NCI-H1930 (cell line): ENCODE measurements at places on chromosomes 5 and 9.

GRCh38 chr5:95915999-95916686 is 45.5 kb downstream of the ELL2 start:
- no peak for DNase-seq

DNA sequence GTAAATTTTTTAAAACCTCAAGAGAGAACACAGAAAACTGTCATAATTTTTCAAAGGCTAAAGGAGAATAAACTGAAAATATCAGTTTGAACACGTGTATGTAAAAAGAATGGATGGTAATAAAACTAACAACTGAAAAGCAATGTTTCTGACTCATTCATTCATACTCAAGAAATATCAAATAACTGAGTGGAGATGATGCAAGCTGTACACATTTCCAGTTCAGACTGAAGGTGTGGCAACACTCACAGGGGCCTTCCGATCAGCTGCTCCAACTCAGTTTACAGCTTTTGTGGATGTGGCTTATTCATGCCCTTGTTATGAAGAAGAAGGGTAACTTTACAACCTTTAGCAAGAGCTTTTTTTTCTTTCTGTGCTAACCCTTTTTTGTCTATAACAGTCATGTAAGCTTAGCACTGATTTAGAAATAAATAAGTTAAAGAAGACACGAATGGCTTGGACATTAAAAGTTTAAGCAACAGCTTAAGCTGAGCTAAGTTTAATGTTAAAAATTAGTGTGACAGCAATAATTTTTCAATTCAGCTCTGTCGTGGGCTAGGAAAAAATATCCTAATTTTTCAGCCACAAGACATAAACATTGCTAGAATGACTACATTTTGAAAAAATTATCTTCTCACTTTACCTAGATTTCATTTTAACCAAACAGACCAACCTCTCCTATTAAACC is 453.5 kb downstream of the RAB3C start:
- no peak for DNase-seq

DNA sequence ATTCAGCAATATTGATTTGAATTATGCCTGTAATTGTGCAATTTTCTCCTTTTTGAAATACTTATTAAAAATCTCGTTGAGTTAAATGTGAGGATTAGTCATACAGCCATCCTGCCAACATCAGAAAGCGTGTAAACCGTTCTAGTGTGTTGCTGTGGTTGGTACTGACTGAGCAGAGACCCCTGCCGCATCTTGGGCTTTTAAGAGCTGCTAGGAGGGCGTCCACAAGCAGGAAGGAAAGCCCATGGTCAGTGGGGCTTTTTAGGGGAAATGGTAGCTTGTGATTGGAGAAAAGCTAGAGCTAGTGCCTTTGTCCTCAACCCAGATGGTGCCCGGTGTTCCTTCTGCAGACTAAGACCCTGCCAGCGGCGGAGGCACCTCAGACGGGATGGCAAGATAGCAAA is 1.3 kb downstream of the SDHA start:
- no peak for DNase-seq

DNA sequence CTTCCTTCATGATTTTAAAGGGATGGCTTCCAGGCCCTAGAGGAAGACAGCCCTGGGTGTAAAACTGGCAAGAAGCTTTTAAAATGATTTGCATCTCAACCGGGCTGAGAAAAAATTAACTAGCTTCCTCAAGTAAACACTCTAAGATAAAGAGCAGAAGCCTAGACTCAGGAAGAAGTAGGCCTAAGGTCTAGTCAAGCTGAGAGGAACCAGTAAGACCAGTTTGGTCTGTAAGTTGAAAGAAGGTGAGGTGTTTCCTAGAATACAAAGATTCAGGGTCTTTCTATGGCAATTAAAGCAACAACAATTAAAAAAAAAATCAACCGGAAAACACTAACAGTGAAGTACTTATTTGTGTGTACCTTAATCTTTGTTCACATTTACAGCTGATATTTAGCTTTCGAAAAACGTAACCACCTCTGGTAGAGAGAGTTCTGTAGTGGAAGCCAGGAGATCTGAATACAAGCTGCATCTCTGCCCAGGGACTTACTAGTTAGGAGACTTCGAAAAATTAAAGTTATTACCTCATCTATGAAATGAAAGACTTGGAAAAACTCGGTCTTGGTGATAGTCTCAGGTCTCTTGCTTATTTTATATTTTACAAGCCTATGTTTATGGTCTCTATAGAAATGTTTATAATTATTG is 75.7 kb downstream of the TUSC1 start:
- DNase-seq: no peak

DNA sequence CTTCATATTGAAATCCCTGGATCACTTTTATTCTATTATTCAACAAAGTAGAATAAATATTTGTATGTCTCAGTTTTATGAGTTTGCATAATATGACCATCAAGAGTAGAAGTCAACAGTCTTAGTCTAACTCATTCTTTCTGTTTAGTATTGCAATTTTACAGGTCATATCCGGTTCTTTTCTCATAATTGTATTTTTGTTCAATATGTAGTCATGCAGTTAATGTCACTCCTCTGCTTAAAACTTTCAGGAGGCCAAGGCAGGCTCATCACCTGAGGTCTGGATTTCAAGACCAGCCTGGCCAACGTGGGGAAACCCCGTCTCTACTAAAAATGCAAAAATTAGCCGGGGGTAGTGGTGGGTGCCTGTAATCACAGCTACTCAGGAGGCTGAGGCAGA is 148.4 kb upstream of the TRPM3 start:
- no peak for DNase-seq

DNA sequence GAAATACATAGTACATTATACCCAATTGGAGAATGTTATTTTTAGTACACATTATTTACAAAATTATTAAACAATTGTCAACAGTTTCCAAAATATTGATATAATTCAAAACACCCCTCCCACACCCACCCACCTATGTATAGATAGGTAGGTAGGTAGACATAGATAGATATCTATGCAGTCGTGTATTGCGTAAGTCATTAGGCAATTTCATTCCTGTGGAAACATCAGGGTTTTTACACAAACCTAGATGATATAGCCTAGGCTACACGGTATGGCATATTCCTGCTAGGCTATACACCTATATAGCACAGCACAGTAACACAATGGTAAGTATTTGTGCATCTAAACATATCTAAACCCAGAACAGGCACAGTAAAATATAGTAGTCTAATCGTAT is 377.3 kb downstream of the ANXA1 start:
- no peak for DNase-seq

GRCh38 chr5:167207081-167207480 is 1084.4 kb upstream of the WWC1 start:
- no peak for DNase-seq

GRCh38 chr5:135615581-135616260 is 36.9 kb upstream of the CXCL14 start:
- DNase-seq: no peak

- DNase-seq: no peak
Measured at GRCh38 chr5:55159763-55160492, at the start of gene GPX8. Gene GPX8 (plus strand): TSS chr5:55160171. CDS start chr5:55160193, 22 bp downstream.

GRCh38 chr5:113022661-113023060 is 46.1 kb downstream of the DCP2 start:
- DNase-seq: no peak

DNA sequence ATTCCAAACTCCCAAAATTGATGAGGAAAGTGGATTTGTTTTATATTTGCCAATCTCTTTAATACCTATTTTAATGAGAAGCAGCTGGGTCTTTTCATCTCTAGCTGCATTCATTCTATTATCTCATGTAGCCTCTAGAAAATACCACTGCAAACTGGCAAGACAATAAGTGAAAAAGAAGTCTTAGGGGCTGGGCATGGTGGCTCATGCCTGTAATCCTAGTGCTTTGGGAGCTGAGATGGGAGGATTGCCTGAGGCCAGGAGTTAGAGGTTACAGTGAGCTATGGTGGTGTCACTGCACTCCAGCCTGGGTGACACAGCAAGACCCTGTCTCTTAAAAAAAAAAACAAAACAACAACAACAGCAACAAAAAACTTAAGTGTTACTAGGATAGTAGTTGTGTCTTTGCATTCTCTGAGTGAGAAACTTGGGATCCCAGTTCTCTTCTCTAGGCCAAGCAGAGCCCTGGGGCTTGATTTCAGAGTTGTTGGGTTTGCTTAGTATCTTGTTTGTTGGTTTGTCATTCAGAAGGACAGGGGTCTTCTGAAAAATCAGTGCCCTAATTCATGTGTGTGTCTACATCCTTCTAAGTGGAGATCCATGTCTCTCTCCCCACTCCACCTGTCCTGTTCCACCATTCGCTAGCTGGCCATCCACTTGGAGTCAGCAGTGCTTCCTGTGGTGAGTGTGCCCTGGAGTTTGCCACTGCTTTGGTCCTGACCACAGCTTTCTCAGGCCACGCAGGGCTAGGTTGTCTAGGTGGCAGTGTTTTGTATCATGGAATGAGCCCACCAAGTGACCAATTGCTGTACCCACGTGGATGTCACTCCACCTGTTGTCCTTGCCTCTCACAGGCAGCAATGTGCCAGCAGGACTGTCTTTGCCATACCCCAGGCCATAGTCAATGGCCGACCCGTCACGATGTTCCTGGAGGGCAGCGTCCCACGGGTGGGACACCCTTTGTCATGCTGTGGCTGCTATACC is 19.5 kb downstream of the MARCHF6 start:
- DNase-seq: no peak

- DNase-seq: peak; percentile 51
Measured at GRCh38 chr5:34790069-34790468, 48.9 kb upstream of the TTC23L start.

GRCh38 chr9:97284798-97285197 is 22.7 kb upstream of the CCDC180 start:
- no peak for DNase-seq

DNA sequence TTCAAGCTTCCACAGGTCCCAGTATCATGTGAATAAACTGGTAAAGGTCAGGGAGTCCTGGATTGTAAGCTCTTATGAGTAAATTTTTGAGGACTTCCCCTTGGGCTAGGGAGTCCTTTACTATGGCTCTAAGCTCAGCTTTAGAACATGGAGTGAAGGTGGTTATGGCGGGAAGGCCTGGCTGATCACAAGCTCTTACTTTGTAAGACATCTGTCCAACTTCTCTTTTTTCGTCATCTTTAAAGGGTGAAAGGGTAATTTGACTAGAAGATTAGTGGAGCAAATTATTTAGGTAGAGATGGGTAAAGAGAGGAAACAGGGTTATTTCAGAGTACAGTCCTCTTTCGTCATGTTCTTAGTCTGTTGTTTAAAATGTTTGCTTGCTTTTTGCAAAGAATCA is 155.4 kb downstream of the AOPEP start:
- no peak for DNase-seq
